Left renal cortex interstitium (tissue), 4 donors: ENCODE measurements at places on chromosomes 4 and X. TPM values are rescaled to one million over a fixed set of nuclear protein-coding genes. Genes with fewer than 3 reads are reported as not detected.

- no peak for DNase-seq
These were observed 258.9 kb downstream of the TENM3 start for GRCh38 chr4:182502064-182502463.

DNA sequence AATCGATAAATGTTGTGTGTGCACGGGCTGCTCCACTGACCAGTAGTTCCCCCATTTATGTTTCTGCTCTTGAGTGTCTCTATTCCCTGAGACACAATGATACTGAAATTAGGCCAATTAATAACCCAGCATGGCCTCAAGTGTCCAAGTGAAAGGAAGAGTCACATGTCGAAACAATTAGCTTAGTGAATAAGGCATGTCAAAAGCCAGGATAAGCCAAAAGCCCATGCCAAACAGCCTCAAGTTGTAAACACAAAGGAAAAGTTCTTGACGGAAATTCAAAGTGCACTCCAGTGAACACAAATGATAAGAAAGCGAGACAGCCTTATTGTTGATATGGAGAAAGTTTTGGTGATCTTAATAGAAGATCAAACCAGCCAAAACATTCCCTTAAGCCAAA is 167.1 kb upstream of the C1QTNF7 start:
- DNase-seq, result no peak

DNA sequence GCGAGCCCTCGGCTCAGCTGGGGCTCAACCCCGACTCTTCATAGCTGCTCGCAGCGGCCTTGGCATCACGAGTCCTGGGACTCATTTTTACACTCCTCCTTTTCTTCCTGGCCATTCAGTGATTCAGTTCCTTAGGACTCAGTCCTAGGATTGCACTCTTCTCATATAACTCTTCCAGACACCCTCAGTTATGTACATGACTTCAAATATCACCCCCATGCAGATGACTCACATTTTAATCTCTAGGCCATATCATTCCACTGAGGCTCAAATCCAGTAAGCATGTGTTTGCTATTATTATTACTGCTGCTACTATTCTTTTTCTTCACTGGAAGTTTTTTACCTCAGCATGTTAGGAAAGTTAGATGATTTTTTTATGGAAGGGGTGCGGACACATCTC is 14.4 kb downstream of the ITGB1BP2 start:
- DNase-seq, result no peak

GRCh38 chrX:40171513-40172400 is 74.0 kb upstream of the BCOR start:
- DNase-seq, result no peak

DNA sequence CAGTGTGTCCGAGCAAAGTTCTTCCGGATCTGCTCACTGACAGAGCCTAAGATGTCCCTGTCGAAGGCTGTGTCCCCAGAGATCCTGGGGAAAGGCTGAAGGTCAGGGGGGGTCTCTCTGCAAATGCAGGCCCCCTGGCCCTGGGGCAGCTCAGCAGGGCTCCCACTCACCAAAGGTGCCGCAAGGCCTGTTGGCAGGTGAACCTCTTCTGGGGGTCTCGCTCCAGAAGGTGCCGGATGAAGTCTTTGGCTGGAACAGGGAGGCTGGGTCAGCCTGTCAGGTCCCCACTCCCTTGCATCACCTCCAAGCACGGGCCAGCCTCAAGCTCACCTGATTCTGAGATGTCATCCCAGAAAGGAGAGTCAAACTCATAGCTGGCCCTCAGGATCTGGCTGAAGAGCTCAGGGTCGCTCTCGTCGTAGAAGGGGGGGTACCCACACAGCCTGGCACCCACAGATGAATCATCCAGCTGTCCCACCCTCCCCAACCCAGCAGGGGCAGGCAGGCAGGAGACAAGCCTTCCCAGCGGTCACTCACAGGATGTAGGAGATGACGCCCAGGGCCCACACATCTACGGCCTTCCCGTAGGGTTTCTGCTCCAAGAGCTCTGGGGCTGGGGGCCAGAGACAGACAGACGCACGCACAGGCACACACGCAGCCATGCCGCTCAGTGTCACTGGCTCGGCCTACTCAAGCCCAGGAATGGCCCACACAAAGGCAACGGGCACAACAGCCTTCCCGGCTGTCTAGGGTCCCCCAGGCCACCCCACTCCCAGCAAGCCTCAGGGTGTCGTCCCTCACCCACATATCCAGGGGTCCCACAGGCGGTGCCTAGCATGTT is 2.6 kb downstream of the PNCK start:
- DNase-seq, result no peak

GRCh38 chr4:73028621-73029020 is 40.9 kb downstream of the COX18 start:
- no peak for DNase-seq

DNA sequence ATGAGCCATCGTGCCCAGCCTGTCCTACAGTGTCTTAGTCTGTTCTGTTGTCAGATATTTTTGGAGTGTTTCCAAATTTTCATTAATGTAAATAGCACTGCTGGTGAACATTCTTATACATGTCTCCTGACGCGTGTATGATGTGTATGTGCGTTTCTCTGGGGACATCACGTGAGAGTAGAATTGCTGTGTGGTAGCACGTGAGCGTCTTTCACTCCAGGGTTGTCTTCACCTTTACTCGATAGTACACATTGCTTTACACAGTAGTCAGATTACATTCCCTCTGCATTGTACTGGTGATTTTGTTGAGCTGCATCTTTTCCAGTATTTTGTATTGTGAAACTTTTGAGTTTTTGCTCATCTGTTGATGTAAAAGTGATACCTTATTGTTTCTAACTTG is 60.0 kb downstream of the ARHGAP10 start:
- no peak for DNase-seq

- no peak for DNase-seq
These were observed 8.9 kb downstream of the FHIP1A start for GRCh38 chr4:151417766-151418376.

DNA sequence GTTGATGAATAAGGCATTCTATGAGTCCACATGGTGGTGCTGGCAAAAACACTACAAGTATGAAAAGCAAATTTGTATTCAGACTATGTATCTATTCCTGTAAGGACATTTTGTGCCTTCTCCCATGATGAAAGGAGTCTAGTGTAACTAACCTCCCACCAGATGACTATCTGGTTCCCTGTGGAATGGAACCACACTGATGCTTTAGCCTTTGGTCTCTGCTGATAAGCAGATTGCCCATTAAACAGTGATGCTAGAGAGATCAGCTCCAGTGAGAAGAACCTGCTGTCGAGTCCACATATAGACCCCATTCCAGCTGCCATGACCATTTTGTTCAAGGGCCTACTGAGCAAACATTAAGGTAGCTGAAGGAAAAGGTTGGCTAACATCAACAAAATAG is 10.5 kb upstream of the THOC2 start:
- DNase-seq, result no peak

DNA sequence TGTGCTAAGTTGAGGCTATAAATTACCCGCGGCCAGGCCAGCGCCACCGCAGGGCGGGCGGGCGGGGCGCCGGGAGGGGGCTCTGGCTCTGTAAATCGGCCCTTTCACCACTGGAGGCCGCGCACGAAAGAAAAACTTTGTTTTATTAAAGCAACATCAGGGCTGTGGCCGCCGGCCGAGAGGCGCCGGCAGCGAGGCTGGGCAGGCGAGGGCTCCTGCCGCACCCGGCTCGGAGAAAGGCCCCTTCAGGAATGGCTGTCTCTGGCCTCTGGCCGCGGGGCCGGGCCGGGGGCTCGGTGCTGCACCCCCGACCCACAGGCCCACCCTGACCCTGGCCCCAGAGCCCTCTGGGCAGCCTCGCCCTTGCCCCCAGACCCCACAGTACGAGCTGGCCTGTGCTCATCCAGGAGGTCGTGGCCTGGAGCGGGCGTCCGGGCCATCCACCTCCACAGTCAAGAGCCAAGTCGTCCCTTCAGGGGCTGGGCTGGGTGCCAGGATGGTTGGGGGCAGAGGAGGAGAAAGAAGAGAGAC is 29.5 kb upstream of the FGFR3 start:
- no peak for DNase-seq

DNA sequence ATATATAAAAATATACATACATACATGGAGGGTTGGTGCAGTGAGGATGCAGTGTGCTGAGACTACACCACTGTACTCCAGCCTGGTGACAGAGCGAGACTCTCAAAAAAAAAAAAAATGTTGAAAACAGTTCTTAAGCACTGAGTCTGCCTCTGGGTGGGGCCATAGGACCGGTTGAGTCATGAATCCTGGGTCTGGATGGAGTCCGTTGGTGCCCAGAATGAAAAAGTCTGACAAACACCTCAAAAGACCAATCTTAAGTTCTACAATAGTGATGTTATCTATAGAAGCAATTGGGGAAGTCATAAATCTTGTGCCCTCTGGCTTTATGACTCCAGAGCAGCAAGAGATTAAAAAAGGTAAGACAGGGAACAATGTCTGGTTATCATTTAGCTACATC is 70.4 kb downstream of the FGFBP1 start:
- DNase-seq, result no peak

- no peak for DNase-seq
These were observed 18.0 kb downstream of the LYAR start for GRCh38 chr4:4271912-4272311.

- DNase-seq, result no peak
These were observed 25.2 kb upstream of the FGFR3 start for GRCh38 chr4:1767770-1768366.

GRCh38 chrX:115913575-115913974 is 257.0 kb upstream of the AGTR2 start:
- DNase-seq, result no peak

DNA sequence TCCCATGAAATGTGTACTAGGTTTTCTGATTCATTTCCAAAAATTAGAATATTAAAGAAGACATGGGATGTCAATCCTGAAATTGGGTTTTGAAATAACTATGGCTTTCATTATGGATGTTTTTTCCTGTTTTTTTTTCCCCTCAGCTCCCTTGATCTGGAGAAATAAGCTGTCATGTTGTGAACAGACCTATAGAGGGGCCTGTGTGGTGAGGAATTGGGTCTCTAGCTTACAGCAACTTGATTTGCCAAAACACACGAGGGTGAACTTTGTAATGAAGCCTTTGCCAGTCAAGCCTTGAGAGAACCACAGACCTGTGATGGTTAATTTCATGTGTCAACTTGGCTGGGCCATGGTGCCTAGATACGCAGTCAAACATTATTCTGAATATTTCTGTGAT is 2413.6 kb downstream of the PCDH7 start:
- no peak for DNase-seq

GRCh38 chr4:6765703-6766102 is 16.8 kb upstream of the KIAA0232 start:
- no peak for DNase-seq

- DNase-seq, result no peak
These were observed 2.7 kb downstream of the GRIA3 start for GRCh38 chrX:123186801-123187200.

DNA sequence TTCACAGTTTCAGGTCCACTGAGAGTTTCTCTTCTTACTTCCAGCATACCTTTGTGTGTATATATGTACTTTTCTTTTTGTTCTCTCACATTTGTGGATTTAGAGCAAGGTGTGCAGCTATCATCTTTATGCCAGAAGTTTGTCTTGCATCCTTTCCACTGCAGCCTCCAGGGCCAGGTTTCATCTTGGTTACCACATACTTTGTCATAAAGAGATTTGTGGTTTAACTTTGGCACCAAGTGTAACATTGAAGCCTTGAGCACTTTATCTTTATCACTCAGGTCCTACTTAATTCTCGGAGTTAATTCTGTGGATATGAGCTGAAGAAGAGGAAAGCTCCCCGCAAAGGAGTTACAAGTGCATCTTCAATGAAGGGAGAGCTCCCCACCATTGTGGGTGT is 31.4 kb upstream of the VMA21 start:
- no peak for DNase-seq

- DNase-seq, result no peak
These were observed 412.7 kb downstream of the KCNIP4 start for GRCh38 chr4:21535898-21536297.

DNA sequence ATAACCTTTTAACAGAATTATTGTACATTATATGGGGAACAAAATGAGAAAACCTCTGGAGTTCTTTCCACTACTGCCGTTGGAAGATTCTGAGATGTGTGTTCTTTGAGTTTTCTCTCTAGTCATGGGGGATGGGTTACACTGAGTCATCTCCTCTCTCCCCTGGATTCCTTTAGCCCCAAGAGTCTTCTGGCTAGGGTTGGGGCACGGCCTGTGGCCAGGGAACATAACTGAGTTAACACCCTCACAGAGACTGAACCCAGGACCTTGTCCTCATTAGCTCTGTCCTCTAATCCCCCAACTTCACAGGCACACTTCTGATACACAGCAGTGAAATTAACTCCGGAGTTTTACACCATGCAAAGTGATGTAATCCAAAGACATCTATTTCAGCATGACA is 142.3 kb upstream of the F9 start:
- DNase-seq, result no peak

GRCh38 chr4:55996646-55997045 is 47.9 kb downstream of the CEP135 start:
- DNase-seq, result no peak

GRCh38 chrX:120429776-120430540 is 39.1 kb downstream of the LAMP2 start:
- DNase-seq, result no peak

GRCh38 chr4:184265546-184266351 is 48.1 kb upstream of the ENPP6 start:
- no peak for DNase-seq

DNA sequence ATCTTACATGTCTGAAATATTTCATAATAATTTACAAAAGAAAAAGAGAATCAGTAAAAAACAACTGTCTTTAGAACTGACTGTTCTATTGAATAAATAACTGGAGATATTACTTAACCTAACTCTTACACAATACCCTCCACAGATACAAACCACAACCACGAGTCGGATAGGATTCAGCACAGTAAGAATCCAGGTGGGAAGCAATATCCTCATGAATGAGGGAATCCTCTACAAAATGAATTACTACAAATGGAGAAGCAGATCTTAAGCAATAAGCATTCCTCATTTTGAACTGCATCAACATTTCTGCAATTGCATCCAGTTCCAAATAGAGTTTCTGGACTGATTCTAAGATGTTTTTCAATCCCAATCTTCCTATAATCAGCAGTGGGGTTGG is 227.1 kb downstream of the SH2D1A start:
- no peak for DNase-seq

DNA sequence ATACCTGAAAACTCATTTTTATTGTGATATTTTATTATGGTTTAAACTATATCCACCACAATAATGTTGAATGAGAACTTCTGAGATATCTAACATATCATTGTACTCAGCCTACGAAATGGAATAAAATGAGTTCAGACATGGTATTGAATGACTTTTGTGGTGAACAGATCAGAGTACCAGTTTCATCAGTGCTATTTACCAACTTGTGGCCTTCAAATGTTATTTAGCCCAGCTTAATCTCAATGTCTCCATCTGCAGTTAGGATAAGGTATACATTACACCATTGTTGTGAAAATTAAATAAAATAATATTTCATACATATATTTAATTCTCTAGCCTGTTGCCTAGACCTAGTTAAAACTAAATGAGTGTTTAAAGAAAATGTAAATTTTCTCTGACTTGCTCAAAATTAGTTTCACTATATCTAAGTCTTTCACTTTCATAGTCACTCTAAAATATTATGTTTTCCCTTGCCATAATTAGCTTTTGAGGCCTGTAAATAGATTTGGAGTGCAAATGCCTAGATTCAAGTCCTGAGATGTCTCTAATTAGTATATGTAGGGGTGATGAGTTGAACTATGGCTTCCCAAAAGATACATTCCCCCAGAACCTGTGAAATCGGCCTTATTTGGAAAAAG is 594.2 kb downstream of the STPG2 start:
- no peak for DNase-seq

GBA3 gene
- 13.5 TPM for polyA plus RNA-seq

ARSJ gene
- polyA plus RNA-seq, result 15.3 TPM

ZXDA gene
- 5.2 TPM for polyA plus RNA-seq

RHOXF1 gene
- polyA plus RNA-seq, result 3.9 TPM

CPEB2 gene
- polyA plus RNA-seq, result 18.2 TPM

CYSLTR1 gene
- polyA plus RNA-seq, result 1.7 TPM

UGT8 gene
- polyA plus RNA-seq, result 50.8 TPM

SSX5 gene
- not detected for polyA plus RNA-seq
